ENCODE measurements at places on chromosomes 6 and 20. TPM values are rescaled to one million over a fixed set of nuclear protein-coding genes. Genes with fewer than 3 reads are reported as not detected.

SIM1 gene
- total RNA-seq, result not detected

CST4 gene
- total RNA-seq, result not detected

PHF10 gene
- 47.8 TPM for total RNA-seq

POU3F2 gene
- not detected for total RNA-seq

GJA10 gene
- total RNA-seq, result not detected

PXMP4 gene
- total RNA-seq, result 18.7 TPM

IL17A gene
- total RNA-seq, result not detected

BFSP1 gene
- 0.81 TPM for total RNA-seq

MEI4 gene
- total RNA-seq, result 0.09 TPM

DAAM2 gene
- total RNA-seq, result not detected

GRCh38 chr6:145603424-145603833 is 131.9 kb downstream of the EPM2A start:
- H3K4me3 ChIP-seq, result no peak overlapping the region
- H3K27ac ChIP-seq, result no peak overlapping the region
- H3K4me1 ChIP-seq, result no peaks in the 10 kb centered on the region
- H3K27me3 ChIP-seq, result no peaks in the 10 kb centered on the region
- H3K36me3 ChIP-seq, result no peaks in the 10 kb centered on the region
- no peak for DNase-seq

DNA sequence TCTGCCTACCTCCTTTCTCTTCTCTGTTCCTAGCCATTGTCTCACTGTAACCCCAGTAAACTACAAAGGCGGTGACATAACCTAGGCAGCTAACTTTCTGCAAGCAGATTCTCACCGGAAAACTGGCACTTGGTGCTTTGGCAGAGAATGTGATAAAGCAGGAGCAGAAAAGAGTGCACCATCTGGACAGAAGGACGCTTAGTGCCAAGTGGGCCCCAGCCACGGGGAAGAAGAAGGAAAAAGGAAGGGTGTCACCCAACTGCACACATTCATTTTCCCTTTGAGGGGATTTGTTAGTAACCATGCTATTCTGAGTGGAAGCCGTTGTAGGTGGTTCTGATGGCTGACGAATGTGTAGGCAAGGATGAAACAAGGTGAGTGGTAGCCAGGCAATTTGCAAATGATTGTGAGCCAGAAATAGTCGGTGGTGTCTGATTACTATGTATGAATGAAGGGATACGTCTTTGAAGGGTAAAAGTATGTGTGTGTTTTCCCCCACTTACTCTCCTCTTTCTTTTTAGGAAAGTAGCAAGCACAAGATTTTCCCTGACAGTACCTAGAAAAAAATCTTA is 148.3 kb upstream of the STXBP5 start:
- H3K27ac ChIP-seq, result no peak overlapping the region
- no peak overlapping the region for H3K4me3 ChIP-seq
- H3K4me1 ChIP-seq, result peaks cover 8% of the 10 kb centered on the region

DNA sequence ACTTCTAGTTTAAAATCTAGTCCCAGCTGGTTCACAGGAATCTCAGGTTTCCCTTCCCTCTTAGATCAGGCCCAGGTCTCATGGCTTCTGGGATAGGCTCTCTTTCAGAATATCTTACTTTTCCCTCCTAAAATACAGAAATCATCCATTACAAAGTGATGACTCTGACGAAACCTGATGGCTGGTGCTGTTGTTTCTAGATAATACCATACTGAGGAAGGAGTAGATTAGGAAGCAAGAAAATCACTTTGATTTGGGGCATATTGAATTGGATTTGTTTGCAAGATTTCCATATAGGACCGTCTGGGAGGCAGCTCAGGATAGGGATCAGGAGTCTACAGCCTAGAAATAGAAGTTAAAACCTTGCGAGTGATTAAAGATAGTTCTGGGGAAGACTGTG is 3.6 kb downstream of the ZKSCAN3 start:
- peaks cover 25% of the 10 kb centered on the region for H3K36me3 ChIP-seq
- H3K4me1 ChIP-seq, result peaks cover 25% of the 10 kb centered on the region
- no peak overlapping the region for H3K27ac ChIP-seq
- no peak for DNase-seq

DNA sequence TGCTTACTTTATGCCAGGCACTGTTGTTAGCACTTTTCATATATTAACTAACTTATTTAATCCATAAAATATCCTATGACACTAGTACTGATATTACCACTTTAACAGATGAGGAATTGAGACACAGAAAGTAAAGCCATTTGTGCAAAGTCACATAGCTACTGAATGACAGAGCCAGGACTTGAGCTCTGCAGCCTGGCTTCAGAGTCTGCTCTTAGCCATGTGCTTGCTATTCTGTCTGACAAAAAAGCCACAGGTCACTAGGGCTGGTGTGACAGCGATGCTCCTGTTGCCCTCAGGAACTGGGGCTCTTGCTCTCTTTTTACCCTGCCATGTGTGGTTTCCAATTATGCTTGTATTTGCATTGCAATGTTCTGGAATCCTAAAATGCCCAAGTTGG is 44.7 kb upstream of the RNF8 start:
- no peak overlapping the region for H3K4me3 ChIP-seq
- H3K4me1 ChIP-seq, result no peaks in the 10 kb centered on the region
- H3K27ac ChIP-seq, result no peak overlapping the region
- H3K27me3 ChIP-seq, result no peaks in the 10 kb centered on the region

- no peak for DNase-seq
- H3K4me1 ChIP-seq, result no peaks in the 10 kb centered on the region
- no peaks in the 10 kb centered on the region for H3K36me3 ChIP-seq
Measured at GRCh38 chr6:22667855-22668254, 98.5 kb downstream of the HDGFL1 start.

DNA sequence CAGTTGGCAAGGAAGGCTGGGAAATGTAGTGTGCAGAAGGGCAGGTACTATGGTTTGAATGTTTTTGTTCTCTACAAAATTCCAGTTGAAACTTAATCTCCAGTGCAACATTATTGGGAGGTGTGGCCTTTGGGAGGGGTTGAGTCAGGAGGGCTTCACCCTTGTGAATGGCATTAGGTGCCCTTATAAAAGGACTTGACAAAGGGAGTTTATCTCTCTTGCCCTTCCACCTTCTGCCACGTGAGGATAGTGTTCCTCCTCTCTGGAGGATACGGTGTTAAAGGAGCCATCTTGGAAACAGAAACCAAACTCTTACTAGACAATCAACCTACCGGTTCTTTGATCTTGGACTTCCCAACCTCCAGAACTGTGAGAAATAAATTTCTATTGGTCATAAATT is 82.2 kb upstream of the LRFN2 start:
- H3K4me3 ChIP-seq, result no peak overlapping the region
- no peaks in the 10 kb centered on the region for H3K27me3 ChIP-seq
- H3K36me3 ChIP-seq, result no peaks in the 10 kb centered on the region
- H3K27ac ChIP-seq, result no peak overlapping the region
- no peaks in the 10 kb centered on the region for H3K4me1 ChIP-seq
- no peak for DNase-seq

GRCh38 chr6:149862922-149863697 is 1.0 kb downstream of the LRP11 start:
- peak overlapping the region; percentile 82 for H3K27ac ChIP-seq
- DNase-seq, result peak; percentile 62
- H3K27me3 ChIP-seq, result no peaks in the 10 kb centered on the region
- H3K4me3 ChIP-seq, result peak overlapping the region; percentile 80

DNA sequence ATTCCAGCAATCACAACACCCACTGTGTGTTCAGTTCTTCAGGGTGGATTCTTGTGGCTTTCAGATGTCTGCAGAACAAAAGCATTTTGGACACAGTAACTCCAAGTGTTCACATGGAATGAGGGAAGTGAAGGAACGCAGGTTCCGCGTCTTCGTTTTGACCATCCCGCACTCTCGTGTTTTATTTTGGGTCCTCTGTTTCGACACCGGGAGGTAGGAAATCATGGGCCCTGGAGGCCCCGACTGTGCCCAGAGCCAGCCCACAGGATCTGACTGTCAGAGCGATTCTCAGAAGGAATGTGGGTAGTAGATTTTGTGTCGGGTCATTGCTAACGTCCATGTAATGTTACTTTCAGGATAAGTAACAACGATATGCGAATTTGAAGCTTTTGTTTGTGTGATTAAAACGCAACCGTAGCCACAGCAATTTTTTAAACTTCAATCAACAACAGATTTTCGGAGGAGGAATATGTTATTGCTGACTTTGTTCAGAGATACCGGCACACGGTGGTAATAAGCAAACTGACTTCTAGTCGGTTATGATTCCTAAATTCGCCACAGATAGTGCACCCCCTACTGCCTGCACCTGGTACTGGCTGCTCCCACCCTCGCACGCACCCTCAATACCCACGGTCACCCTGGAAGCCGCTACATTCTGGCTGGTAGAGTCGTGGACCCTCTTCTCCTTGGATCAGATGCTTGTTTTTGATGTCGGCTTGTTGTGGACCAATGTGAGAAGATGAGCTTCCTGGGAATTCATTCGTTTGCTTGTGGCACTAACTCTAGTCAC is 10.5 kb downstream of the NPEPL1 start:
- H3K4me1 ChIP-seq, result no peaks in the 10 kb centered on the region
- no peak for DNase-seq
- peaks cover 15% of the 10 kb centered on the region for H3K36me3 ChIP-seq
- H3K27me3 ChIP-seq, result no peaks in the 10 kb centered on the region

DNA sequence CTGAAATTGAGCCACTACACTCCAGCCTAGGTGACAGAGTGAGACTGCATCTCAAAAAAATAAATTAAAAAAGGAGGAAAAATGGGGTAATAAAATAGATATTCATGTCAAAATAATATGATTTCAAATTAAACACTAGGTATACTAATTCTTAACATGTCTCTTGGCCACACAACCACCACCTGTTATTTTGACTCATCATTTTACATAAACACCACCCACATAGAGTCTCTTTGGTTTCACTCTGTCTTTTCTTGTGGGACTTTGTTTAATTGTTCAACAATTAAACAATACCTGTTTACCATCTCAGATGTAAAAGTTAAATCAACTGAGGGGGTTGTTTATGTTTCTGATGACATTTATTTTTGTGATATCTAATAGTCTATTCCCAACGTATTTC is 476.8 kb upstream of the ADGRB3 start:
- H3K27me3 ChIP-seq, result no peaks in the 10 kb centered on the region
- H3K36me3 ChIP-seq, result no peaks in the 10 kb centered on the region
- no peak for DNase-seq
- no peak overlapping the region for H3K27ac ChIP-seq
